ENCODE measurements at places on chromosomes 2 and 18. TPM values are rescaled to one million over a fixed set of nuclear protein-coding genes. Genes with fewer than 3 reads are reported as not detected.

GRCh38 chr2:119156105-119156890 lies 2.3 kb downstream of the C1QL2 start:
- DNase-seq: no peak

Gene ASB18
- total RNA-seq: not detected

- no peak for DNase-seq
These were observed 14.9 kb upstream of the GALR1 start for GRCh38 chr18:77234504-77235365.

- DNase-seq: no peak
These were observed 53.2 kb upstream of the CYRIA start for GRCh38 chr2:16718576-16719484.

Gene PIEZO2
- total RNA-seq: 1.5 TPM
